ENCODE measurements at places on chromosomes 5 and 9. TPM values are rescaled to one million over a fixed set of nuclear protein-coding genes. Genes with fewer than 3 reads are reported as not detected.

Gene OBP2B
- total RNA-seq, result not detected

Gene TAF11L13
- not detected for total RNA-seq

Gene ZNF346
- total RNA-seq, result 11.9 TPM

Gene TERT
- total RNA-seq, result not detected

Gene SEC61B
- total RNA-seq, result 129 TPM

Gene SNCB
- 0.14 TPM for total RNA-seq

Gene ZNF454
- 1.1 TPM for total RNA-seq

Gene DNLZ
- total RNA-seq, result 54.0 TPM

Gene PLPP7
- not detected for total RNA-seq

Gene KCNIP1
- not detected for total RNA-seq

Gene TLX3
- not detected for total RNA-seq
